Suppressor macrophage (primary cell): ENCODE measurements at places on chromosomes 7 and 10.

DNA sequence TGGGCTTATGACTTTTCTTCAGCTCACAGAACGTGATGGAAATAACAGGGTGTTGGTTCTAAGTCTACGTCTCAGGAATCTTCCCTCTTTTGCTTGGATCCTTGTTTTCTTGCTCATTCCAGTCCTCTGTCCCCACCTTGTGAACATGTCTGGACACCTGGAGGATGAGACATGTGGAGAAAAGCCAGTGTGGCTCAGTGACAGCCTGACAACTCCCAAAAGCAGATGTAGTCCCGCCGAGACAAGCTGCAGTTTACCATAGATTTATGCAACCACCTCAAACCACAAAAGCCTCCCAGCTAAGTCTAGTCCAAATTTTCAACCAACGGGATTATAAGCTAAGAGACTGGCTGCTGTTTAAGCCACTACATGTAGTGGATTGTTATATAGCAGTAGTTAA, 476.1 kb downstream of the SH2D4B start:
- no peak for DNase-seq

- DNase-seq: no peak
Observed at GRCh38 chr7:2049111-2049781, 183.5 kb downstream of the MAD1L1 start.

DNA sequence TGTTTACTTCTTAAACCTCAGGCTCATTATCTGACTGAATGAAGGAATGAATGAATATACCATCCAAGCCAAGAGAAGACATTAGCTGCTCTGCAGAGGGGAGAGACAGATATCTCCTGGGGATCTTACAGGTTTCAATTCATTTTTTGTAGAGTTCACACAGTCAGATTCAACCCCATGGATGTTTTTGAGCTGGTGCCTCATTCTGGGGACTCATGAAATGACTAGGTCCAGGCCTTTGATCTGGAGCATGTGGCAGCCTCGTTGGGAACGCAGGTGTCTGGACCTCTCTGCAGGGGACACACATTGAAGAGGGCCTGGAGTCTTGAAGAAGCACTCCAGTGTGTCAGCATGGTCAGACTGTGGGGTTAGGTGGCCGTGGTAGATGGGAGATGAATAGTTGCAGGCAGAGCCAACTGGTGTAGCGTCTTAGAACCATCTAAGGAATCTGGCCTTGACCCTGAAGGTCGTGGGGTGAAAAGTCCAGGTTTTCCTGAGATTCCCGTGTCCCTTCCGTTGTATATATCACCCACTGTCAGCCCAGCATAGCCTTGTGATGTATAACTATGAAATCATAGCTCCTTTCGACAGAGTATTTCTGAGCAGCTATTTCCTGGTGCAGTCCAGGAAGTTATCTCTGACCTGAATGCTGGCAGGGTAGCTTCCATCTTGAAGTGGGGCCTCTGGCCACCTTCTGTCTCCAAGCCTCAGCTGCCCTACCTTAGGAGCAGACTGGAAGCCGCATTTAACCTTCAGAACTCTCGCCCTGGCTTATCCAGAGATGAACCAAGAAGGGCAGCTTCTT, 22.3 kb downstream of the BTBD16 start:
- no peak for DNase-seq

GRCh38 chr7:132145466-132145865, 430.8 kb downstream of the PLXNA4 start:
- no peak for DNase-seq

DNA sequence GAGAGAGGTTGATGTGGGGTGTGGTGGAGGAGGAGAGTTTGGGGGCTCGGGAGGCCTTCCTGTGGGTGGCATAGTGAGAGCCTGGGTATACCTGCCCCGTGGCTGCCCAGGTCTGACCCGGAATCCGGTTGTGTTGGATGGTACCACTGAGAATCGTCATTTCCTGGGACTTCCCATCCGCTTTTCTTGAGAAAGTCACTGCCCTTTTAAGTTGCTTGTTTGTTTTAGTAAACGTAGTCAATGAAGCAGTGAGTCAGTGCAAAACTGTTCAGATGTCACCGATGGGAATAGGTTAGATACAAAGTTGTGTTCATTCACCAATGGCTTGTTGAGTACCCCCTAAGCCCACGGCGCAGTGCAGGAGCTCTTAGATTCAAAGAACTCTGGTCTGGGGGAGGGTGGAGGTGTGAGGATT, 285.8 kb downstream of the CAMK1D start:
- DNase-seq: no peak

- no peak for DNase-seq
Observed at GRCh38 chr7:116672596-116673456, 830 bp downstream of the MET start.

DNA sequence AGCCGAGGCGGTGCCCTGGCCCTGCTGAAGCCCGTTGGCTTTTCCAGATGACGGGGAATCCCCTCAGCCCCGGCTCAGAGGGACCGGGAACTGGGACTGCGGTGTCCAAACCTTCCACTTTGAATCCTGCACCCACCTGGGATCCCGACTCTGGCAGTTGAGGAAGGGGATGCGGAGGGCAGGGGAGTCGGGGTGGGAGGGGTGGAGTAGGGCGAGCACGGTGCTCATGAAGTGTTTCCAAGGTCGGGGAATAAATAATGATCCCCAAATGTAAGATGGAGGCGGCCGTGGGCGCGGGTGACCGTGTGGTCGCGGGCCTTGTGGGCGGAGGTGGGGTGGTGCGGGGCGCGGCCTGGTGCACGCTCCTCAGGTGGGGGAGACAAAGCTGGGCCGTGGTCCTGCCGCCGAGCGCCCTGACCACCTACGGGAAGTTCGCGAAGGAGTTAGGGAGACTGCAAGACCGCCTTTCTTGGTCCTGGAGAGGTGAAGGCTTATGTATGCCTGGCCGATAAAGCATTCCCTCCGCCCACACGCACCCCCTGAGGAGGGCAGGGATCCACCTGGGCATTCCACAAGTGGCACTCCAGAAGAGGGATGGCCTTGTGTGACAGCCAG, 1.4 kb downstream of the MTURN start:
- no peak for DNase-seq

DNA sequence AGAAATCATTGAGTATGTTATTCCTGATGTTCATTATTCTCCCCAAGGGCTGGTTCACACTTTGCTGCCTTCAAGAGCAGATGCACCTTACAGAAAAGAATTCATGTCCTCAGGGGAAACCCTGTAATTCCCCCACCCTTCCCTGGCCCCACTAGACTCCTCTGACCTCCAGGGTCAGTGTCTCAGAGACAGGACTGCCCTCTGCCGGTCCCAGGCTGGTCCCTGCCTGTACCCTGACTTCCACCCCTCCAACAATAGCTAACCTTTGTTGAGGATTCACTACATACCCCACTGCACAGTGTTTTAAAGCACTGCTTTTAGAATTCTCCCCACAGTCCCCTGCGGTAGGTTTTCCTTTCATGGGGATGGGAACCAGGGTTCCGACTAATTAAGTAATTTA, 4.4 kb upstream of the SEPHS1 start:
- peak; percentile 11 for DNase-seq

DNA sequence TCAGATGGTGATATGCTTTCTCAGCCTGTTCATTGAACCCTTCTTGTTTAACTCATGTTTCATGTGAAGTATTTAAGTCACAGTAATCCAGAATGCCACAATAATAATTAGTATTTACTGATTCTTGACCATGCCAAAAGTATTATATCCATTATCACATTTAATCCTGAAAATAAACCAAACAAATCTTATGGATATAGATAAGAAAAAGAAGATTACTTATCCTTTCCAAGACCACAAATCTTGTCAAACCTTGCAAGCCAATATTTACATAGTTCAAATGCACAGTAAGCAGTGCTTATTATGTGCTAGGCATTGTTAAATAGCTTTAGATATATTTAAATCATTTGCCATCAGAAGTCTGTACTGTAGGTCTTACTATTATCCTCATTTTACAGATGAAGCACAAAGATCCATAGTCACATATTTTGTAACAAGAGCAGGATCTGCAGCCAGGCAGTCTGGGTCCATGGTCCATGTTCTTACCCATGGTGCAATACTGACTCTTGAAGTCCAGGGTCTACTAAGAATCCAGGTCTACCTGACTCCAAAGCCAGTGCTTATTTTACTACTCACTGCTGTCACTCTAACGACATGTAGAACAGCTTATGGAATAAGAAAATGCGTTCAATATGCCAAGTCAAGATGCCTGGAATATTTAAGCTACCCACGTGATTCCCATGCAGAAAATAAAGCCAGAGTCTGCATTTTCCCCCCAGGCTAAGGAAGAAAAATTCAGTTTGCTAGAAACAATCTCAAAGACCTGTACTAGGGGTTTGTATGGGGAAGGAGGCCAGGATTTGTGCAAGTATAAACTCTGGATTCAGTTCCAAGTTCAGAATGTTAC, 984.8 kb upstream of the LRRTM3 start:
- DNase-seq: no peak

DNA sequence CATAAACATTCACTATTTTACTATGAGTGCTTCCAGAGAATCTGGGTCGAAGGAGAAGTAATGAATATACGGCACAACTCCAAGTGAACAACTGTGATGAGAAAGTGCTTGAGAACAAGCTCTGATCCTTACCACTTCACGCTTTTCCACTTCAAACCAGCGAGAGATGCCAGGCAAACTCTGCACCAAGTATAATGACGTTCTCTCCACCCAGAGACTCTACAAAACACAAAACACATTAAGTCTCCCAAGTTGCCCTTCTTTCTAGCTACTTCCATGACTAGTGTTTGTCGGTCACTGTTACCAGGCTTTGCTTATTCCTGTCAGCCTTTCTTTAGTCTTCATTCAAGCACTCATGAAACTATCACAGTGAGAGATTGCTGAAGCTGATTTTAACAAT, 193.1 kb upstream of the IMMP2L start:
- DNase-seq: no peak

DNA sequence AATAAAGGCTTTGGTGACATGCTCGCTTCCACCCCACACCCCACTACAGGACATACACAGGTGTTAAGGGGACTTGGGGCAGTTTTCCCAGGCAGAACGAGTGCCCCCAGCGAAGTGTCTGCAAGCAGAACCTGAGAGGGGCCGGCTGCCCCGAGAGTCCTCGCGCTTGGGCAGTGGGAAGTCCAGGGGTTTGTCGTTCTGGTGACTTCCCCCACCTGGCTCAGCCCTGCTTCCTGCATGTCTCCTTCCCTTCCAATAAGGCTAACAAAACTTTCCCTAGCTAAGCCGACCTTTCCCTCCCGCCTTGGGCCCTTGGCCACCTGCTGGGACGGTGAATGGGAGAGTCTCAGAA, 916 bp downstream of the VWA2 start:
- DNase-seq: no peak

DNA sequence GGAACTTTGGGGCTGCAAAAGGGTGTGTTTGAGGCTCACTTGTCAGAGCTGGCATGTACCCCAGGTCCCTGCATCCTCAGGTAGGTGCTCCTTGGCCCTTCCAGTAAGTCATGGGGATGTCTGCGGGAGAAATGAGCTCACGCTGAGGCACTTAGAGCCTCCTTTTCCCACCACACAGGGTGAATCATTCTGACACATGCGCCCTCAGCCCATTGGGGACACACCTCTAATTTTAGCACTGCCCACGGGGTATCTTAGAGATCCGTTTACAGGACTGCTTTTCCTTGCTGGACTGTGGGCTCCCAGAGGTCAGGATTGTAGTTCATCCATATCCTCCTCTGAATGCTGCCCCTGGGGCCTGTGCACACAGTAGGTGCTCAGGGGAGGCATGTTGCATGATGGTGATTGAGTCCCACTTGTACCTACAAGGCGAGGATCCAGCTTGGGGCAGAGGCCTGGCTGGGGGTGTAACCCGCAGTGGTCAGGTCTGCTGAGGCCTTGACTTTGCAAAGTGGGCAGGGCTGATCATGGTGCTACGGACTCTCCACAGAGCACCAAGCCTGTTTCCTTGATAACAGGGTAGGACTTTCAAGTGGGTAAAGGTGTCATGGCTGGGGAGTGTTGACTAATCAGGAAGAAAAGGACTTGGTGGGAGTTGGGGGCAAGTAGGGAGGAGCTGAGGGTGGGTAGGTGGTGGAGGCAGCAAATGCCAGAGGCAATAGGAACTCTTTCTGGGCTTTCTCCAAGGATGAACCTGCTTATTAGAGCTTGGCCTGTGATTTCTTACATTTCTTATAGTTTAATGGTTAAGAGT, 5.8 kb downstream of the TSPAN15 start:
- peak; percentile 56 for DNase-seq

DNA sequence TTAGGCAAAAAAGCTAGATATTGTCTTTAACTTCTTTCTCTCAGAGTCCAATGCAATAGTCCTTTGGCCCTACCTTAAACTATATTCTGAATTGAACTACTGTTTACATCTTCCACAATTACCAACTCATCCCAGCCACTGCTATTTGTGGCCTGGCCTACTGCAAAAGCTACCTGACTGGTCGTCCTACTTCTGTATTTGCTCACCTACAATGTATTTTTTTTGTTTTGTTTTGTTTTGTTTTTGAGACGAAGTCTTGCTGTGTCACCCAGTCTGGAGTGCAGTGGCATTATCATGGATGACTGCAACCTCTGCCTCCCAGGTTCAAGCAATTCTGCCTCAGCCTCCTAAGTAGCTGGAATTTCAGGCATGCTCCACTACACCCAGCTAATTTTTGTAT, 51.2 kb downstream of the ARL4A start:
- no peak for DNase-seq

DNA sequence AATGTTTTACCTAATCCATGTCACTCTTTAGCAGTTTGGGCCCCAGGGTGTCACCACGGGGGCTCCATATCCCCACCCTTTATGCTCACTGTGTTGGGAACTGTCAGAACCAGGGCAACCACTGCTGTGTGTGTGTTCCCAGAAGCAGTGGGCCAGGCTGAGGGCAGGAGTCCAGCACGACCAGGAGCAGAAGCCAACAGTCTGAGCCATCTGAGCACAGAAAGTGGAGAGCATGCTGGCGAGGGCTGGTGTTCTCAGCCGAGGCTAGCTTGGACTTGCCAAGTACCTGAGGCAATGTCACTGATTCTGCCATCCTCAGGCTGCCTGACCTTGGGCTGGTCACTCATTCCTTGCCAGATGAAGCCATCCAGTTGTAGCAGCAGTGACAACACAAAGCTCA, 285.0 kb downstream of the BMPER start:
- DNase-seq: no peak

DNA sequence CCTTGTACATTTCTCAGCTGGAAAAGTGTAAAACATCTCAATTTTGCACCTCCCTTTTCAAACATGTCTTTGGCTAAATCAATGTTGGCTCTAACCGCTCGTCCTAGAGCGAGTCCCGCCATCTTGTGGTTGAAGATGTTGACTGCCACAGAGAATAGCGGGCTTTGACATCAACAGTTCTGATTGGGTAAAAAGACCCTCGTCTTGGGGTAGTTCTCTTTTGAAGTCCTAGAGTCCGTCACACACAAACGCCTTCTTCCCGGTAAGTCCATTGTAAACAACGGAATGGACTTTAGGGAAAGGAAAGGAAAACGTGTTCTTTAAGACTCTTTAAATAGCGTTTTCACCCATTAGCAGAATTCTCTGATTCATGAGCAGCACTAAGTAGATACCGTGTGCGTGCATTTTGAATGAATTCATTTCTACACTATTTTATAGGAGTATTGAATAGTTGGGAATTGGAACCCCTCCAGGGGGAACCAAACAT, 452 bp upstream of the RPP30 start:
- peak; percentile 71 for DNase-seq
